ENCODE measurements at places on chromosomes 7 and 10. TPM values are rescaled to one million over a fixed set of nuclear protein-coding genes. Genes with fewer than 3 reads are reported as not detected.

ITGA8 gene
- not detected for total RNA-seq

GRCh38 chr7:11757153-11757552 is 74.8 kb downstream of the THSD7A start:
- DNase-seq: no peak

DNA sequence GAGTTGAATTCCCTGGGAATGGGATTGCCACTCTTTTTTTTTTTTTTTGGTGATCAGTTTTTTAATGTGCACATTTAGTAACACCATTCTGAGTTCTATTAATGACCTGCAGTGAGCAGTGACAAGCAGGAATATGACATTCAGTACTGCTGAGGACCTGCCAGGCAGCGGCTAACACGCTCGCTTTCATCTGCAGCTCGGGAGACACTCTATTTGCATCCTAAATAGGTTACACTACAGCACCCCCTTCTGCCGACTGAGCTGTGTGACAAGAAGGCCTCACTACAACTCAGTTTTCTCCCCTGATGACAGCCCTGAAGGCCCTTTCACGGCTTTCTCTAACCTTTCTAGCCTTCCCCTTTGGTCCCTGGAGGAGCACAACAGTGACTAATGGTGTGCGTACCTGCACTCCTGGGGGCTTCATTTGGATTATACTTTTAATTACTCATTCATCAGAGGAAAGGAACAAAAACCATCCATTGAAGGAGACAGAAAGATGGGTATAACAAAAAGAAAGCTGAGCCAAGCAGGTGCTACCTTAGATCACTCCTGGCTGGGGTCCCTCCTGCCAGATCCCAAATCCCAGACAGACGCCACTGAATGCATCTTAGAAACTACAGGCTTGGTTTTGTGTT is 872.4 kb downstream of the LRMDA start:
- peak; percentile 76 for DNase-seq

GRCh38 chr10:129045599-129045998 is 421.4 kb upstream of the MGMT start:
- no peak for DNase-seq

- no peak for DNase-seq
Observed at GRCh38 chr10:131748831-131749766, 151.7 kb upstream of the PPP2R2D start.

PPP1R9A gene
- 1.0 TPM for total RNA-seq

DNA sequence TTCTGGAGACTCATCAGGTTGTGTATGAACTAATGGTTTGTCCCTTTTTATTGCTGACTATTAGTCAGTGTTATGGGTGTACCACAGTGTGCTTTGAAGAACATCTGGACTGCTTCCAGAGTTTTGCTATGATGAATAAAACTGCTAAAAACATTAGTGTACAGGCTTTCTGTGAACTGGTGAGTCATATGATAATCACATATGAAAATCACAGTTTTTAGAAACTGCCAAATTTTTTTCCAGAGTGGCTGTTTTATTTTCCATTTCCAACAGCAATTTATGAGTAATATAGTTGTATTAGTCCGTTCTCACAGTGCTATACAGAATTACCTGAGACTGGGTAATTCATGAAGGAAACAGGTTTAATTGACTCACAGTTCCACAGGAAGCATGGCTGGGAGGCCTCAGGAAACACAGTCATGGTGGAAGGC is 281.2 kb upstream of the VSTM2A start:
- peak; percentile 92 for DNase-seq

LRRC18 gene
- total RNA-seq: not detected

- no peak for DNase-seq
Observed at GRCh38 chr10:67780759-67781538, 57.0 kb downstream of the DNAJC12 start.

DNA sequence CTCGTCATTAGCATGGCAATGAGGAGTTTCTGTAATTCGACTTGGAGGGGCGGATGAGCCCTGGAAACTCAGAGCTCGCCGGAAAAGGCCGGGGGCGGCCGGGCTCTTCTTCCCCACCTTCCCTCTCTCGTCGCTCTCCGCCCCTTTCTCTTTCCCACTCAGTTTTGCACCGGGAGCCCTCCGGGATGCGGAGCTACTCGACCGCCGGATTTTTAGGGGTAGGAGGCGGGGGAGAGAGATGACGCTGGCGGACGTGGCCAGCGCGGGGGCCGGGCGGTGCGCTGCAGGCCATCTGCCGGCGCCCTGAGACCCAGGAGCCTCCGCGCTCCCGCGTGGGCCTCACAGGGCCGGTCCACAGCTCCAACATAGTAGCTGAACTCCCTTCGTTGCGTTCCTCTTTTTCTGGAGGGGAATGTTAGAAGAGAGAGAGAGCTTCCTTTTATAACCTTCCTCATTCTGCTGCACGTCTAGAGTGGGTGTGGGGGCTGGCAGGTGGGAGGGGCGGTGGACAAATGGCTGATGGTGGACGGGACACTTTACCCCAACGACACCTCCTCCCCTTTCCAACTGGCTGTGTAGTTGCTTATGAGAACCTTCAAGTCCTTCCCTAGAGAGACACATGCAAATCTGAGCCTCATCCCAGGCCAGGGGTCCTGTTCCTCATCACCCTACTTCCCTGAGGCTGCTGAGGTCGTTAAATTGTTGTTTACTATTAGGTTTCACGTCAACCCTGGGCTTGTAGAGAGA is 1.1 kb upstream of the HOXA1 start:
- DNase-seq: no peak
